ENCODE measurements at places on chromosomes 3 and 15.

DNA sequence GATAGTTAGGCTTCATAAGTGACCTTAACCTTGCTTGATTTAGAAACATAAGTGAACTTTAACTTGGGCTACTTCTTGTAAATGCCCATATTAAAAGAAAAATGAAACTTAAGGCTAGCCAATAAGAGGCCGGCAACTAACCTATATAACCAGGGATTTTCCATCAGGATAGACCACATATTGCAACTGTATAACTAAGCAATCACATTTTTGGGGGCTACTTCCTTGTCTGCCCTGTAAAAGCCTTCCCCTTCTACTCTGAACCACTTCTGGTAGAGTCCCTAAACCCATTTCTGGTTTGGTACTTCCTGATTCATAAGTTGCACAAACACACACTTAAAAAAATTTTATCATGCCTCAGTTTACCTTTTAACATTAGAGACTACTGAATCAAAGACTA lies 150.9 kb upstream of the UBE2E2 start:
- no peak for DNase-seq

GRCh38 chr3:141471160-141471559 lies 15.7 kb upstream of the RASA2 start:
- DNase-seq: no peak

GRCh38 chr3:143974271-143975238 lies 2.9 kb downstream of the DIPK2A start:
- no peak for DNase-seq

GRCh38 chr15:56475351-56475750 lies 10.4 kb upstream of the MNS1 start:
- no peak for DNase-seq

DNA sequence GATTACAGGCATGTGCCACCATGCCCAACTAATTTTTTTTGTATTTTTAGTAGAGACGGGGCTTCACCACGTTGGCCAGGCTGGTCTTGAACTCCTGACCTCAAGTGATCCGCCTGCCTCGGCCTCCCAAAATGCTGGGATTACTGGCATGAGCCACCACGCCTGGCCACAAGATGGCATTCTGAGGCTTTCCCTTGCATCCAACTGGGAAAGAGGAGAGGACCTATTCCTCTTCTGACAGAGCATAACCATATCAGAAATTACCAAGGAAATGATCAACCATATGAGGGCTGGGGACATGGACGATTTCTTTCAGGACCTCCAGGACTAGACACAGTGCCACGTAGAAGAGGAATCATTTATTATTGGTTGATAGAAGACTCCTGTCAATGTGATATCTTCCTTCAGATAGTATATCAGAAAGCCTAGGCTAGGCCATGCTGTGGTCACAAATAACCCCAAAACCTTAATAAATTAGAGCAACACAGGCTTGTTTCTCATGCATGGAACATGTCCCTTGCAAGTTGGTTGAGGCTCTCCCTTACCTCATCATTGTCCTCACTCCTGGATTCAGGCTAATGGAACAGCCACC lies 372.3 kb upstream of the IL12A start:
- no peak for DNase-seq

GRCh38 chr3:20837676-20838302 lies 651.8 kb upstream of the SGO1 start:
- no peak for DNase-seq

DNA sequence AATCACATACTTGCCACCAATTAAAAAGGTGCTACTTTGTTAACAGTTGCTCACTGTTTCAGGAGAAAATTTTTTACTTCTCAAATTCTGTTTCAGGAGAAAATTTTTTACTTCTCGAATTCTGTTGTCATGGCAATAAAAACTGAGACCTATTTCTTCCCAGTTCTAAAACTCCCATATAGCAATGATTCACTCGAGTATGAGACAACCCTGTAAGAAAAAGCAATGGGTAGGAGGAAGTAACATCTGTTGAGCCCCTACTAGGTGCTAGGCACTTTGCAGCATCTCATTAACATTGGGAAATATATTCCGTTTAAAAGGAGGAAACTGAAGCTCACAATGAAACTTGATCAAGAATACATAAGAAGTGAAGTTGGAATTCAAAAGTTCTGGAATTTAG lies 35.1 kb upstream of the IGSF11 start:
- DNase-seq: no peak

DNA sequence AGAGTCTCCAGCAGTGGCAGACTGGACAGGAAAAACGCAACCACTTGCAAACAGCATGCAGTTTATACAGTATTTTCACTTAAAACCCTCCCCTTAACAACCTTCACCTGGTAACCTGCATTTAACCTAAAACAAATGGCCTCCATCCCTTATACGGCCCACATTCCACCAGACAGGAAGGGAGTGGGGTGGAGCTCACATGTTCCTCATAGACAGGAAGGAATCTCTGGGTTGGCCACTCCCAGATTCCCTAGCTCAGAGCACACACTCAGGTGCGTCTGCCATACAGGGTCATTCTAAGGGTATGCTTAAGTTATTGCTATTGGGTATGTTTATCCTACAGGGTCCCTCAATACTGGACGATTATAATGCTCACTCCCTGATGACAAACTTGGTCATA lies 16.8 kb upstream of the ABHD2 start:
- DNase-seq: peak; percentile 12

DNA sequence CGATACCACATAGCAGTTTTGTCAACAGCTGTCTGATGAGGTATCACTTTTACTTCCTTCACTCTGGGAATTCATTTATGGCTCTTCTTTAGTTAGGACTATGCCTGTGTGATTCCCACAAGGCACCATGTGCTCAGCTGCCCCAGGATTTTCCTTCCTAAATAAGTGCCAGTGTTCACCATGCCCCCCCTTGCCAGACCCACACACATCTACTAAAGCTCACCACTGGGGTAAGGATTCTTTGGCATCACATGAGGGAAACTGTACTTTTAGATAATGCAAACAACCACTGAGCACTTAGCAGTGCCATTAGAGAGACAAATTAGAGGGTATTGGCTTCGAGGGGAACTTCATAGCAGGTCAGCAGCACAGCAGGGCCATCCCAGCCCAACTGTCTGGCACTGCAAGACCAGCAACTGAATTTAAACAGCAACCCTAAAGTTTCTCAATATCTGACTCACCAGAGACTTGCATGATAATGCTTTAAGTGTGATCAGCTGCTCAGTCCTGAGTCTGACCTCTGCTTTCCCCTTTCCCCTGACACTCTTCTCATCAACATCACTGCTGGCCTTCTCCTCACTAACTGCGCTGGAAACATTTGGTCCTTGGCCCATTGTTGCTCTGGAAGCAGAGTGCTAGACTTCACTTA lies 114.3 kb downstream of the STAC start:
- peak; percentile 46 for DNase-seq

DNA sequence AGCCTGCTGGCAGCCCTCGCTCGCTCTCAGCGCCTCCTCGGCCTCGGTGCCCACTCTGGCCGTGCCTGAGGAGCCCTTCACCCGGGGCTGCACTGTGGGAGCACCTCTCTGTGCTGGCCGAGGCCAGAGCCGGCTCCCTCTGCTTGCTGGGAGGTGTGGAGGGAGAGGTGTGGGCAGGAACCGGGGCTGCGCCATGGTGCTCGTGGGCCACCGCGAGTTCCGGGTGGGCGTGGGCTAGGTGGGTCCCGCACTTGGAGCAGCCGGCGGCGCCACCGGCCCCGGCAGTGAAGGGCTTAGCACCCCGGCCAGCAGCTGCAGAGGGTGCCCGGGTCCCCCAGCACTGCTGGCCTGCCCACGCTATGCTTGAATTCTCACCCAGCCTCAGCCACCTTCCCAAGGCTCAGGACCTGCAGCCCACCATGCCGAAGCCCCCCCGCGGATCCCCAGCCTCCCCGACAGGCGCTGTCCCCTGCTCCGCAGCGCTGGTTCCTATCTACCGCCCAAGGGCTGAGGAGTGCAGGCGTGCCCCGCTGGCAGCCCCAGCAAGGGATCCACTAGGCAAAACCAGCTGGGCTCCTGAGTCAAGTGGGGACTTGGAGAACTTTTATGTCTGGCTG lies 863.3 kb downstream of the IGSF11 start:
- no peak for DNase-seq

DNA sequence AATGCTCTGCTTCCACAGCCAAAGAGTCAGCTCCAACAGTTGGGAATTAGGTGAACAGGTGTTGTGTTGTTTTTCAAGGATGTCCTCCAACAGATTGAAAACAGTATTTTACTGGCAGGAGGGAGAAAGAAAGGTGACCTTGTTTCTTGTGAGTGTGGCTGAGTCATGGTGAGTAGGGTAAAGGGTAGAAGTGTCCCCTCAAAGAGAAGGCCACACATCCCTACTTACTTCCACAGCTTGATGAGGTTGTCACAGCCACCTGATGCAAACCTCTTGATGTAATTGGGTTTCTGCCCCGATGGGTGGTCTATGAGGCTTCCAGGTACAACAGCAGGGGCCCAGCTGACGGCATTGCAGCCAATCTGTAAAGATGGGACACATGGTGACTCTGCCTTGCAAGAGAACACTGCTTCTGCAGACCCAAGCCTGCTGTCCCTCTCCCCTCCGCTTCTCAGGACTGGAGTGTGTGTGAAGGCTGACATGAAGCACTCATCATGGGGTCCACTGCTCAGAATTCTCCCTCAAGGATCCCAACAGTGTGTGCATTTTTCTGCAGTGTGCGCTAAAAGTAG lies 12.7 kb upstream of the GHRL start:
- no peak for DNase-seq

- no peak for DNase-seq
These were observed 57.6 kb upstream of the BBX start for GRCh38 chr3:107465064-107465631.

DNA sequence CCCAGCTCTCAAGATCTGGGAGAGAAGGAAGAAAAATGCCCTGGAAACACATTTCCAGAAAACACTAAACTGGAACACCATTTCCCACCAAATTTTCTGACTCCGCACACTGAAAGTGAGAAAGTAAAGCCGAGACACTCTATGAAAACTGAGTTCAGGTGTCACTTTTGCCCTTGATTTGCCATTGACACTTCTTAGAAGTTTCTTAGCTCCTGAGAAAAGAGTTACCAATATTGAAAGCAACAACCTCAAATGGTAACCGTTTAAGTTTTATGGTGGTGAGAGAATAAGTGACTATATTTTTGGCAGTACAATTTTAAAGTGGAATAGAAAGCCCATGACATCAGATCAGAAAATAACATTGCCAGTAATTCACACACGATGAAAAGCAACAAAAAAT lies 39.0 kb downstream of the CD86 start:
- no peak for DNase-seq

DNA sequence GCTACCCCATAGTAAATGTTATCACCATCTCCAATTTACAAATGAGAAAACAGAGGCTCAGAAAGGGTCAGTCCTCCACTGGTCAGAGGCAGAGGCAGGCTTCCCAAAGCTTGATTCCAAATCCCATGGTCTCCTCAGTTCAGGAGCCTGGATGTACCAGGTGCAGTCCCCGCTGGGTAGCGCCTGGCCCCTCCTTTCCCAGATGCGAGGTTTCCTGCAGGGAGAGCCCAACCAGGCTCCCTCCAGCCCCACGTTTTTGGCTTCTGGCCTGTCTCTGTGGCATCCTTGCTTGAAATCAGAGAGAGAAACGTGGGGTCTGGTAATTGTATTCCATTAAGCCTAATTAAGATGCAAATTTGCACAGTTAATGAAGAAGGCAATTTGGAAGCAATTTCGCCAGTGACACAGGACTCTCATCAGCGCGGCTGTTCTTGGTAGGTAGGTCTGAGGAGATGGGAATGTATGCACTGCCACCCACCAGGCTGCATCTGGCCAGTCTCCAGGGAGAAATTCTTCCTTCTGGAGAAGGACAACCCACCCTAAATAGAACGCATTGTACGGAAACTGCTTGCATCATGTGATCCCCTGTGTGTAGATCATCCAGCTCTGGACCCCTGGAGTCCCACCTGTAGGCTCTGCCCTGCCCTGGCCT lies 50.5 kb downstream of the HRH1 start:
- no peak for DNase-seq

DNA sequence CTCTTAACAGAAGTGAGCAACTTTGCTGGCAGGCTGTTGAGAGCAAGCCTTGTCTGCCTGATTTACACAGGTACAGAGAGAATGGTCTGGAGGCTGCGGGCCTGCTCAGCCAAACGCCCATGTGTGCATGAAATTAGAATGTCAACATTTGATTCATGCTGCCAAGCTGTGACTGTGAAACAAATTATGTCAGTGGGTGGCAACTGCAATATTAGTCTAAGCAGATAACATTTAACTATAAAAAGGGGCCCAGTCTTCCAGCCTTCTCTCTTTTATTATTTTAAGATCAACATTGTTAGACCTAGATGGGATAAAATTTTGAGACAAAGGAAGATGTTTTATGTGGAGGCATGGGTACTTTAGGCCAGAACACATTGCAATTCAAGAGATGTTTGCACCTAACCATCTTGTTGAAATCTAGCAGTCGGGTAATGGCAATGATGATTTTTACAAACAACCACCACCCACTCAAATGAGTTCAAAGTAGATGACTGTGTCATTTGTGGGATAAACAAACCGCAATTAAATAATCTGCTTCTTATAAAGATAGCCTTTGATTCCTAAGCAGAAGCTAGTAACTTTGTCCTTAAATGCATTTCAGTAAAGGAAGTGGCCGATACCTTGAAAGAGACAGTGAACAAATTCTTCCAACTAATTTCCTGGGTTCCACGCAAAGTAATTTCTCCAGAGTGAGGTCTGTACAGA lies 70.2 kb downstream of the FOXB1 start:
- no peak for DNase-seq

DNA sequence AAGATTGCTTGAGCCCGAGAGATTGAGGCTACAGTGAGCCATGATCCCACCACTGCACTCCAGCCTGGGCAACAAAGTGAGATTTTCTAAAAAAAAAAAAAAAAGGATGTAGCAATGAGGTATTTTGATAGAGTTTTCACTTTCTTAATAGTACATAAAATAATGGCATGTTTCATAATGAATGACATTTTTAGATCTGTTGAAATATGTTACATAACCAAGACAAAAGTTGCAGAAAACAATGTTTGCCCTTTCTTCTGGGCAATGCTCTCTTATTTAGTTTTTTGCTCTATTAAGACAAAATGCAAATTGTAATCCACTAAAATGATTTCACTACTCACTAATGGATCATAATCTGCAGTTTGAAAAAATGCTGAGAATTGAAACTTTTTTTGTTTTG lies 4.4 kb upstream of the MAPK6 start:
- DNase-seq: no peak

GRCh38 chr3:139096670-139097069 lies 52.0 kb upstream of the PRR23C start:
- DNase-seq: no peak

GRCh38 chr3:94862703-94863102 lies 799.8 kb downstream of the NSUN3 start:
- no peak for DNase-seq

DNA sequence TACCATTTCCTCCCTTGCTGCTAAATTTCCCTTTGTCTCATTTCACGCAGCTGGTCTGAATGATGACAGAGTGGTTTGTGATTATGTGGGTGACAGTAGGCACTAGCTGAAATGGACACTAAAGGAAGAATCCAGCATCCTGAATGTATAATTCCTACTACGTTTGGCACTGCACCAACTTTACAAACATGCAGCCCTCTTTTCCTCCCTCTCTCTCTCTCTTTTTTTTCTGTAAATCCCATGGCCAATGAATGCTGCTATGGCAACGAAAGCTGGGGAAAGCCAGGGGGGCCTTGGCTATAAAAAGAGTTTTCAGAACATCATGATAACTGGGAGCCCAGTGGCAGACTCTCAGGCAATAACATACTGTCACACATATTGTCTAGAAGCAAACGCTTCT lies 367.2 kb upstream of the AGTR1 start:
- DNase-seq: no peak

- DNase-seq: no peak
These were observed 9.3 kb upstream of the RPL29 start for GRCh38 chr3:52004906-52005395.

GRCh38 chr3:149460117-149460516 lies 14.4 kb upstream of the TM4SF4 start:
- DNase-seq: no peak

GRCh38 chr15:80950291-80951078 lies 39.1 kb downstream of the MESD start:
- DNase-seq: no peak

All from lower leg skin (tissue), 4 donors.